Mesenteric fat pad (tissue), 1 donor: ENCODE measurements at places on chromosomes 6 and 20.

- DNase-seq, result no peak
Observed at GRCh38 chr20:53677447-53678314, 84.0 kb upstream of the ZNF217 start.

DNA sequence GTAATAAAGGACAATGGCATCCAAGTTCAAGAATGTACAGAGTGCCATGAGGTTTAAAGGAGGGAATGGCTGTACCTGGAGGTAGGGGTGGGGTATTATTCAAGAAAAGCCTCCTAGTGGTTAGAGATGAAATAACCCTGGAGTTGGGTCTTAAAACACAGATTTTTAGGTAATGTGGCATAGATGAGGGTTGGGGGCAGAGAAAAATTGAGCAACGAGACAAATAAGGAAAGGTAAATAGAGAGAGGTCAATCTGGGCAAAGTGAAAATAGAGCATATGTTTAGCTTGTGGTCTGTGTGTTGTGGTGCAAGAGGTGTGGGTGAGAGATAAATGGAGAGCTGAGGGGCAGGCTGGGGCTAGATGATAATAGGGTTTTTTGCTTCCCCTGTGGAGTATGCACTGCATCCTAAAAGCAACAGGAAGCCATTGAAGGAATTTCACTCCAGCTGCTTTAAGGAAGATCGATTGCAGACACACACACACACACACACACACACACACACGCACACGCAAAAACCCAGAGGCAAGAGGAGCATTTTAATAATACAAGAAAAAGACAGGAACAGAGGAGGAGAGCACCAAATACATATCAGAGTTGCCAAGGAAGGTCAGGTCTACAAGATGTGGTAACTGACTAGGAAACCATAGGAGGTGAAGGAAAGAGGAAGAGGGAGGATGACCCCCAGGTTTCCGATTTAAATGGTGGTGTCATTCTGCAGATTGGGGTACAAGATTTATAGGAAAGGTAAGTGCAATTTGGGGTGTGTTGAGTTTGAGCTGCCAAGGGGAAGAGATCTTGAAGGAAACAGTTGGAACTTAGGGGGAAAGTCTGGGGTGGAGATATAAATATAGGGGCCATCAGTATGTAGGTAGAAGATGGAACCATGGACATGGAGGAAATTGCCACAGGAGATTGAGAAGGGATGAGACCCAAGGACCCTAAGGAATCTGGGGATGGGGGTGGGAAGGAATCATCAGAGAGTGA lies 31.3 kb upstream of the ADGRF1 start:
- no peak for DNase-seq

DNA sequence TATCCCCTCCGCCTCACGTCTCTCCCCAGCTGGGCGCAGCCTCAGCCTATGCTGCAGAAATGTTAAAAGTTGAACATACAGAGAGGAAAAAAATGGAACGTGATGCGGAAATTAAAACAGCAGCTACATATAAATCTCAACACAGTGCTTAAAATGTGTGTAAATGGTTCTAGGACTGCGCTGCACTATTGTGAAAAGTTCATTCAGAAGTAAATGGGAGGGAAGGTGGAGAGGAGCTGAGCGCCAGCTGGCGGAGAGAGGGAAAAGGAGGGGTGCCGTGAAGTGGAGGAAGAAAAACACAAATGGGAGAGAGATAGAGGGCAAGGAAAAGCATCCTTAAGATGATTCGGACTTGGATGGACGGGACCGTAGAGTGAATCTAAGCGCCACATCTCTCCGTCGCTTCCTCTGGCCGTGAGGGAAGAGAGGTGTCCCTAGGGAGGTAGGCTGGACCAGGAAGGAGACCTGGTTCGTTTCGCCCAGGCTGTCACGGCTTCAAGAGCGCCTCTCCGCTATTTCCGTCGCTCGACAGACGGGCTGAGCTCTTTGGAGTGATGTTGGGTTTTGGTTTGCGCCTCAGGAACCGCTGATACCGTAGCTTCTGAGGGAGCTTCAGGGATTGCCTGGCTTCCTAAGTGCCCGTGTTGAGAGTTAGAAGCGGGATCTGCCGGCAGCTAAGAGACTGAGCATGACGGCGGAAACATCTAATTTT lies 113.7 kb downstream of the TRIM27 start:
- DNase-seq, result no peak

DNA sequence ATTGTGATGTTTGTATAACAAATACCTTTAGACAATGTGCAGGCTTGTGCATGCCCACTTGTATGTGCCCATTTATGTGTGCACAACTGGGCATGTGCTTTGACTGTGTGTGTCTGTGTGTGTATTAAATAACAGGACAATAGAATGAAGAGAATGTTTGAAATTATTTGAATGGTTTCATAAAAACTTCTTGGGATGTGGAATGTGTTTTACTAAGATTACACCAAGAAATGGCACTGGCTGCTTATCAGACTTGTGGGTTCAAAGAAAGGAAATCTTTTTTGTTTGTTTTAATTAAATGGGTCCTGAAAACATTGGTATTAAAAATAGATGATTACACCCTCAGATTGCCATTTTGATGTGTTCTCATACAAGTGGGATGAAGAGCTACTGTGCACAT lies 191.6 kb upstream of the CCN2 start:
- DNase-seq, result no peak

- no peak for DNase-seq
Observed at GRCh38 chr6:11386323-11386722, 151.2 kb upstream of the TMEM170B start.

- no peak for DNase-seq
Observed at GRCh38 chr6:16684195-16684689, 77.0 kb downstream of the ATXN1 start.

- no peak for DNase-seq
Observed at GRCh38 chr20:21505810-21506530, 7.9 kb downstream of the NKX2-2 start.

DNA sequence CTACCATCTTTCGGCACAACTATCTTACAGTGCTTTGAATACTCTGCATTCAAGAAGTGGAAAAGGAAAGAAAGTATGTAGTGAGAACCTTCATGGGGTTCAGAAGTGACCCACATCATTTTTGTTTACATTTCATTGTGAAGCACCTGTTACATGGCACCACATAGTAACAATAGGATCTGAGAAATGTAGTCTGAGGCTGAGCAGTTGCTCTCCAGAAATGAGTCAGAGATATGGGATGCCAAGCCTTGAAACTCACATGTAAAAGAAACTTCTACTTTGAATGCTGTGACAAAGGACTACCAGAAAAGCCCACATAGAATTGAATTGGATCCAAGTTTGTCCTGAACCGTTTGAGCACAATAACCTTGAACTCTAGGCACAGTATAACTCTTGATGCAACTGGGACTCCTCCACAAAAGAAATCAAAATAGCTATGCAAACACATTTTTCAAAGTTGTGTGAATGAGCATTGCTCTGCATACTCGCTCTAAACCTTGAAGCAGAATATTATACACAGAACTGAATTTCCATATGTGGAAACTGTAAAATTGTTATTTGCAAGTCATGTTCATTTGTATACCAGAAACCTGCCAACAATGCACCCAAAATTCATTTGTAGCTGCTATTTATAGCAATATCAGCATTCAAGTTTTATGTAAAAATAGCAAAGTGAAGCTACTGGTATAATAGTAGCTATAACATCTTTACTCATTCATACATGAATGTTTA lies 400.9 kb upstream of the POU3F2 start:
- no peak for DNase-seq

- DNase-seq, result no peak
Observed at GRCh38 chr6:118810420-118811027, 83.4 kb upstream of the ASF1A start.

DNA sequence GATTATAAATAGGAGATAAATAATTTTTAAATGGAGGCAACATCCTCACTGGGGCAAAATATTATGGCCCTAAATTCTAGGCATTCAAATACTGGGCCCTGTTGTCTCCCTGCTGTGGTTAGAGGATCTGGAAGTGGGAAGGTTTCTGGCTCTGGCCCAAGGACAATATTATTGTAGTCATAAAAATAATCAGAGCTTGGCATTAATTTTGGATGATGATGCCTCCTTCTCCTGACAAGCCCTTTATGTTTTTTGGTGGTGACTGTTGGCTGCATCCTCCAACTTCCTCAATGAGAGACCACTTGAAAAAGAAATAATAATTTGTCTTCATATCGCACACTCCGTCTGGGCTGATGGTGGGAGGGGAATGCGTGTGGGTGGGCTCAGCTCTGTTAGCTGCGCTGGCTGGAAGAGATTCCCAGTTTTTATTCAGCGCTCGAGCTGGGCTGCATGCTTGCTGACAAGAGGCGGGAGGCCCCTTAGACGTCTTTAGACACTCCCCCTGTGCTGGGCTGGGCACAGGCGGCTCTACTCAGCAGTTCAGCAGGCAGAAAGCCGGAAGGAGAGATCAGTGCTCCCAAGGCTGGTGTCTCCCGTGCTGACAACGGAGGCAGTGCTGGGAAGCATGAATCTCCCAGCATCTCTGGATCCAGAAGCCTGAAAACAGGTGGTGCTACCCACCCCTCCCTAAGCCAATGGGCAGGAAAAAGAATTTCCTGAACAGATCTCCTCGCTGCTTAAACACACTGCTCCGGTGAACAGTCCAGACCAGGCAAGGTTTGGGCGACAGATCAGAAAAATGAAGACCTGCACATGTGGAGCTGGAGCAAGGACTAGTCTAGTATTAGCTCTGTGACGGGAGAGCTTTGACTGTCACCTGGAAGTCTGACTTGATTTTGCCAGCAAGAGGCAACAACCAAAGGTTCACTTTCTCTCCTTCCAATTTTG lies 97.7 kb downstream of the SYCP2 start:
- DNase-seq, result peak; percentile 72

GRCh38 chr20:3741836-3742458 lies 9.5 kb downstream of the HSPA12B start:
- no peak for DNase-seq

DNA sequence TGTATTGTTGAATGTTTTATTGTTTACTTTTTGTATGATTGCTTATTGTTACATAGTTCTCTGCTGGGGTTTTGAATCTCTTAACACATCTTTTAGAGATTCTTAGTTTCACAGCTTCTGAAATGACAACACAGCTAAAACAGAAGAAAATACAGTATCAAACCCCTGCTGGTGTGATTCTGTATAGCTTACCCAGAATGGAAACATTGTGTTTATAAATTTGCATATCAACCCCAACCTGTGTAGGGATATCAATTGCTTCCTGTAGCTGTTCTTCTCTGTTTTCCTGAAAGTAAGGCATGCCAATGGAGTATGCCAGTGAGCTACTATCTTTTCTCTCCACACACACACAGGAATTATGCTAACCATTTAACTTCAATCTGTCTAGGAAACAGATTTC lies 64.3 kb upstream of the ID4 start:
- no peak for DNase-seq

DNA sequence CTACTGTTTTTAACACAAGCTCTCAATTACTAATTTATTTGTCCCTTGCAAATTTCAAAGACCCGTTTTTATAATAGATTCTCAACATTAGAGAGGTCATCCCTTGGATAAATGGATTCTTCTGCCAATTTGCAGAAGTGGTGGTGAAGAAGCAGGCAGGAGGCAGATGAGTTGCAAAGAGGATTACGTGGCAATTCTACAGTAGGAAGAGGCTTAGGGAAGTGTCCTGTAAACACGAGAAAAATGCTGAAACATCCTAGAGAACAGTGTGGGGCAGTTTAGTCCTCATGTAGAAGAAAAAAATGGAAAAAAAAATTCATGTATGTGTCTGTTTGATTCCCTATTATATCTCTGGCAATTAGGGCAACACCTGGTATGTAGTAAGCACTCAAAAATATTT lies 87.6 kb downstream of the BMP2 start:
- DNase-seq, result no peak

DNA sequence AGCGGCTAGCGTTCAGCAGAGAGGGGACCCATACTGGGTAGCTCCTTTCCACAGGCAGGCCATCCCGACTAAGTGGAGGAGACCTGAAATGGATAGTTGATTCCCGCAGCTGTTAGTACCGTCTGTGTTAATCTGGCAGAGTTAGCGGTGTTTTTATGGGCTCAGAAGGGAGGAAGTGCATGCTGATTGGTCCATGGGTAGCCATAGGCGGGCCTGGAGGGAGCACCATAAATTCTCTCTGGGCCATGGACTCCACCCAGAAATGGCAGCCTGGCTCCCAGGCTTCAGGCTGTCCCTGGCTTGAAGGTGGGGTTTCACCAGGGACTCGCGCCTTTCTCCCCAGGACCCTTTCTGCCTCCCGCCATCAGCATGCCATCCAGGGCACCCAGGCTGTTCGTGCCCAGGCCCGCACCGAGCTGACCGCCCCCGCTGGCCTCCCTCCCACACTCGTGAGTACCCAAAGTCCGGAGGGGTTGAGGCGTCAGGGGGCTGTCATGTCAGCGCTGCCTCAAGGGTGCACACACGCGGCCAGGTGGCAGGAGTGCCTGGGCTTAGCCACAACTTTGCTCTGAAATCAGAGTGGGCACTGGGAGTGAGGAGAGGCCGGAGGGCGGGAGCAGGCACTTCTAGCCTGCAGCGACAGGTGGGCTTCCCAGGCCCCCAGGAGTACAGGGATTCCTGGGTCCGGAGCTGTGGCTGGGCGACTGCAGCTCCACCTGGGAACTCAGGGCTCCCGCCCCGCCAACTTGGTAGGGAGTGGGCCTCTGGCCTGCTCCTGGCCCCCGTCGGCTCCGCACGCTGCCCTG lies 694.3 kb upstream of the FLRT3 start:
- DNase-seq, result no peak

DNA sequence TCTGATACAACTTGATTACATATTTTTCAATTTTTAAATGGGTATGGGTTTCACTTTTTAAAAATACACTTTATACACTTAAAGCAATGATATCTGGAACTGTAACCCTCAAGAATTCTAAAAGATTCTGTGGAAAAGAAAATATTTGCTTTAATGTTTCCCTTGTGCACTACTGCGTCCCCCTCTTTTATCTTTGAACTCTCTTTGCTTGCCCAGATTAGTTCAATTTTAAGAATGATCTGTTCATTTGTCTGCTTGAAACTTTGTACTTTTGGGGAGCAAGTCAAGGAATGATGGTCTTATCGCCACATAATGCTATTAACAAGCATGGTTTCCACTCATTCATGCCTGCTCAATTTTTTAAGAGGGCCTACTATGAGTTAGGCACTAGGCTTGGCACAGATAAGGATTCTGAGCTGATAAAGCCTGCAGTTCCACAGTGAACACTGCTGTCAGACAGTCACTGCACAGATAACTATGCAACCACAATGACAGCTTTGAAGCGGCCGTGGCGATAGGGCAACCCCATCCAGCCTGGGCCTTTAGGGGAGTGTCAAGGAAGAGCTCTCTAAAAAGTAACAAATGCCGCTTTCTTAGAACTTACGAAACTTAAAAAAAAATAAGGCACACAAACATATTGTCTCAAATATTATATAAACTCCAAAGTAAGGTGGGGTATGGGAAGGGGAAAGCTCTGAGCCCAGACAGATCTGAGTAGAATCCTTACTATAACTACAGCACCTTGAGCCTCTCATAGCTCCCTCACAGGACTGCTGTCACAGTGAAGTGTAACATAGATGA lies 29.7 kb downstream of the FYN start:
- no peak for DNase-seq
